ENCODE measurements at places on chromosomes 2 and 18.

- DNase-seq = no peak
Observed at GRCh38 chr2:76759634-76760366, 762.4 kb downstream of the LRRTM4 start.

- no peak for DNase-seq
Observed at GRCh38 chr18:53152476-53152875, 812.5 kb downstream of the DCC start.

DNA sequence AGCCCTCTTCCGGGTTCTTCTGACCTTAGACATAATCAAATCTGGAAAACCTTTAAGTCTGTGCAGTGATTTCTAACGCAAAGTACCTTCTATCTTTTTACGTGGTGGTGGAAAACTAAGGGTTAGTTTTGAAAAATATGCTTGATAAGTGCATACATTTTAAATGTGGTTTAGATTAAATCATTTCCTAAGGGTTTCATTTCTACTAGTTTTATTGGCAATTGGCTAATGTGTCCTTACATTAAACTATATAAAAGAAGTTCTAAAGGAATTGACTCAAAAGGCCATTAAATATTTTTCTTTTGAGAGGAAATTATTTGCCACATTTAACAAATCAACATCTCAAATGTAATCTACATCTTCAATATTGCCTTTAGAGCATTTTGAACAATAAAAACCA is 268.3 kb upstream of the THUMPD2 start:
- DNase-seq = no peak

DNA sequence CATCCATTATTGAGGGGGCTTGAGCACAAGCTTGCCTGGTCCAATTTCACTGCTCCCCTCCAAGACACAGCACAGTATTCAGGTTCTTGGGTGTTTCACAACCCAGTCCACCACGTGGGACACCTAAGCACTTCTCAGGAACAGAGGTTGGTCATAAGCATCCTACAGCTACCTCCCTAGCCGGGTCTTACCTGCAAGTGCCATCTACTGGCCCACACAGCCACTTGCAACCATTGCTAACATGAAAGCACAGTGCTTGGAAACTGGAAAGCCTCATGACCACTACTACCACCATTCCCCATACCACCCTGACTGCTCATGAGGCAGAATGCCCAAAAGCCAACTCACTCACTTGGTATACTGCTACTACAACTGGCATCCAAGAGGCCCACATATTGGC is 105.7 kb upstream of the RPRM start:
- DNase-seq = no peak

DNA sequence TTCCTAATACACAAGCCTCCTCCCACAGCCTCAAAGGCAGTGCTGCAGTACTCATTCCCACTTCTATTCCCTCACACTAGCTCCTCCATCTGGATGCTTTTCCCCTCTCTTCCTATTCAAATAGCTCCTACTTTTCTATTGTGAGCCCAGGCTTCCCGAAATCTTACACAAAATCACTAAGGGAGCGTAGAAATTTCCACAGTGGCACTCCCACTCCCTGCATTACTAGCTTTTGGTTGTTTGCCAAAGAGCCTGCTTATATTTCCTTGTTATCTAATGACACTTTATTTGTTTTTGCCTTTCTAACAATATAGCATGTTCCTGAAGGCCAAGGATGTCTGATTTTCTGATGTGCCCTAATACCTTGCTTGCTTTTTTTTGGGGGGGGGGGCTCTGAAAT is 10.9 kb downstream of the EPAS1 start:
- no peak for DNase-seq

DNA sequence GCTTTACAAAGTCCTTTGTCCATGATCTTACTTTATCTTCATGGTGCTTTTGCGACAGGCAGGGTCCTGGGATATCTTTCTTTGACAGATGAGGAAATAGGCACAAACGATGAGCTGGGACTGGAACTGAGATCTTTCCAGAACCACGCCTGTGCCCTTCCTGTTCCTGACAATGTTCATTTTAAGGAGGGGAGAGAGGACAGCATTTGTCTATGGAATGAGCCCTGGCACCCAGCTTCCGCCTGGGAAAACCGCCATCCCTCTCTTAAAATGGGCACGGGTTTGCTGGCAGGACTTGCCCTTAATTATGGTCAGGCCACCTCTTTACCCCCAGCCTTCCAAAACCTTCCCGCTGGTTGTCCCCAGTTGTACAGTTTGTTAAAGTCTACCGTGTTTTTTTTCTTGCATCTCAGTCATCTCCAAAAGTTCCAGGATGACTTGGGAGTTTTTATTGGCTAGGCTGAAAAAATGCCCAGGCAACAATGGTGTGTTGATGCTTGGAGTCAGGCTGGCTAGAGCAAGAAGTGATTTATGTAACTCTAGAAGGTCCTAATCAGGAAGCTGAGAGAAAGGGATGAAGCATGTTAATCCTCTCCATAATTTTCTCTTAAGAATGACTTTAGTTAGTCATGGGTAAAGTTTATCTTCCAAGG is 264.9 kb upstream of the EPAS1 start:
- DNase-seq = no peak

DNA sequence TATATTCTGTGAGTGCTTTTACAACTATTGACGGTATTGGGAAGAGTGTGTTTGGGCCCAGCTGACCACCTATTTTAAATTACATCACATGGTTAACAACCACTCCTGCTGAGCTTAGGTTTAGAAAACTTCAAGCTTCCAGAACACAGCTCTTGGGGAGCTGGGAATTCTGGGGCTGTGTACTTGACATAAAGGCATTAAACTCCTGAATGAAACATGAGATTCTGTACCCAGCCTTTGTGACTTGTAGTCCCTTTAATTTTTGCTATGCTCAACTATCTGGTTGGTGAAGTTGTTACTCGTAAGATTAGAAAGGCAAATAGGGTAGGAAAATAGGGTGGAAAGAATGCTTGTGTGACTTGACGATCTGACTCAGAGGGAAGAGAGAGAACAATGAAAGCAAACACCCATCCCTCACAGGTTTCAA is 66.9 kb downstream of the LTBP1 start:
- DNase-seq = peak; percentile 36
